NCI-H510A (cell line): ENCODE measurements at places on chromosomes 7 and 10.

DNA sequence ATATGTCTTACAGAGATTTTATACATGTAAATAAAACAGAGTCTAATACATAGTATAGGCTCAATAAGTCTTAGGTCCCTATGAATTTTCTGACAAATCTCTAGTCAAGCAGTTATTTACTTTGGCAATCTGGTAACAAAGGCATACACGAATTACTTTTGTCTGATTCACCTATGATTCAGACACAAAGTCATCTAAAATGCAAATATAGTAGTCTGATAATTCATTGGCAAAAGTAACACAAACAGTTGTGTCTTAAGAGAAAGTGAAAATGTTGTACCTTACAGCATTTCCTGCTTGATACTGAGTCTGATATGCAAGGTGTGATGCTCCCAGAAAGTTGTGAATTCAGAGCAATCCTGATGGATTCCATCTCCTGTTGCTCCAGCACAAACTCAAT is 209.4 kb upstream of the PRSS1 start:
- no peak for DNase-seq

GRCh38 chr10:80471715-80472233 is 17.7 kb downstream of the TSPAN14 start:
- DNase-seq, result no peak

- no peak for DNase-seq
Observed at GRCh38 chr10:11605807-11606408, 5.5 kb downstream of the USP6NL start.

DNA sequence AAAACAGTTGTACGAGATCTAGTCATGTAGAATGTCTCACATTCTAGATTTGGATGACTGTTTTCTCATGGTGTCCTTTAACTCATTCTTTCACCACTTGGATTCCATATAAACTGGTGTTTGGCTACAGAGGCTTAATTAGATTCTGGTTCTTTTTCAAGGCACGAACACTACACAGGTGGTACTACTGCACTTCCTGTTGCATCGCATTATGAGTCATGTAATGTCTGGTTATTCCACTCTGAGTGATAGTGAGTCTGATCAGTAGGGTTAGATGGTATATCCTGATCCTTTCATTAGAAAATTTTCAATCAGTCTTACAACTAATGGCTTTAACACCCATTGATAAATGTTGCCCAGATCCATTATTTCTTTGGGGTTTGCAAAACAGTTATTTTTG is 11.2 kb upstream of the AKAP9 start:
- no peak for DNase-seq

DNA sequence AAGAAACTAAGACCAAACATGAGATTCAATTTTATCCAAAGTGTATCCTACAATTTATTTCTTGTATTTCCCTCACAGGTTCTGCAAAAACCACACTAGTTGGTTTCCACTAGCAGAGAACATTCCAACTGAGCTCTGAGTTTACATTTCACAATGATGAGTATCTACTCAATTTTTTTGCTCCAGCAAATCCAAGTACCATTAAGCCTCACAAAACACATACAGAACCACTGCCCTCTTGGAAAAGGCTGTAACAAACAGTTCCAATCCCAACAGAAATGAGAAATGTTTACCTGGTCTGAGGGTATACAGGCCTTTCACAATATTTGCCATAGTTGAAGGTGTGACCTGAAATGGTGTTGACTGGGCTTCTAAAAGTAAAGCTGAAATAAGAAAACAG is 59.9 kb downstream of the CACUL1 start:
- DNase-seq, result no peak
